ENCODE measurements at places on chromosomes 7 and 10.
A peak's percentile ranks its signal among the peaks of the same experiment; 100 is the strongest.

DNA sequence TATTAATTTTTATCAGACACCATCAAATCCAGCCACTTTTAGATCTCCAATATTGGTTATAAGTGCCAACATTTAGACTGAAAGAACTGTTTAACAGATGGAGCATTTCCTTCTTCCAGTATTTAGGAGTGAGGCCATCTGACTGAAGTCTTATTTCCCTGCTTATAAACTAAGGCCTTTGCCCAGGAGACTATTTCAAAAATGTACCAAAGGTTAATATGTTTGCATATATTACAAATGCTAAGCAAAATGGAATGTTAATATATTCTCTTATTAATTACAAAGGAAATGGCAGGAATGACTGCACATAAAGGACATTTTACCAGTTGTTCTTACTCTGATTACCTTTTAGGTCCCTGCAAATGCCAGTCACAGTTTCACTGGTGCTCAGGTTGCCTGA lies 238.9 kb upstream of the PLXNA4 start:
- no peak for DNase-seq

DNA sequence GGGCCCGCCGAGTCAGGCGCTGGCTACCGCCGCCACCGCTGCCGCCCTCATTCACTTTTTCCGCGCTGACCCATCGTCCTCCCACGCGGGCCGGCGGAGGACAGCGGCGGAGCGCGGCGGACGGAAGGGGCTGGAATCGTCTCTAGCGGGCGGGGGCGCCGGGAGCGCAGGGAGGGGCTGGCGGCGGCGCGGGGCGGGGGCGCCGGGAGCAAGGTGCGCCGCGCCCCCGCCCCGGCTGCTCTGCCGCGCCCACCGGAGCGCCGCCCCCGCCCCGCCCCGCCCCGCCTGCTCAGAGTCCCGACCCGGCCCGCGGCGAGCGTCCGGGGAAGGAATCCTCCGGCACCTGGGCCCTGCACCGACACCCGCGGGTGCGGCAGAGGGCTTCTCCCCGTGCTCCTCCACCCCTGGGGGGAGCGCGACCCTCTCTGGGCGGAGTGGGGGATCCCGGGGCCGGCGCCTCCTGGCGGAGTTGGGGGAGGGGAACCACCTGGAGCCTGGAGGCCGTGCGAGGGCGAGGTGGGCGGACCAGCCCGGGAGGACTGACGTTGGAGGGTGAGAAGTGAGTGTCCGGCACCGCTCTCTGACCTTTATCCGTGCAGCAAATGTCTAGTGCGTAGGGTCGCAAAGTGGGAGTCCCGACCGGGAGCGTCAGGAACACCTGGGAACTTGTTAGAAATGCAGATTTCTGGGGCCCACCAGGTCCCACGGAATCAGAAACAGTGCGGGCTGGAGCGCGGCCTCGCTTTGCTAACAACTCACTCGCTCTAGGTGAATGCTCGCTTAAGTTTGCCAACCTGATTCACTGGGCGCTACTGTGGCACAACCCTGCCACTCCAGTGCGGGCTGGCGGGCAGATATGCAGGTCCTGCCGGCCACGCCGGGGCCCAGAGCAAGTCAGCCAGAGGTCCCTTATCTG lies at the start of gene COBL:
Gene COBL (minus strand): TSS at position 144 of the 916 bp plus-strand sequence. CDS start 176 bp downstream, outside the sequence.
- no peak for DNase-seq

DNA sequence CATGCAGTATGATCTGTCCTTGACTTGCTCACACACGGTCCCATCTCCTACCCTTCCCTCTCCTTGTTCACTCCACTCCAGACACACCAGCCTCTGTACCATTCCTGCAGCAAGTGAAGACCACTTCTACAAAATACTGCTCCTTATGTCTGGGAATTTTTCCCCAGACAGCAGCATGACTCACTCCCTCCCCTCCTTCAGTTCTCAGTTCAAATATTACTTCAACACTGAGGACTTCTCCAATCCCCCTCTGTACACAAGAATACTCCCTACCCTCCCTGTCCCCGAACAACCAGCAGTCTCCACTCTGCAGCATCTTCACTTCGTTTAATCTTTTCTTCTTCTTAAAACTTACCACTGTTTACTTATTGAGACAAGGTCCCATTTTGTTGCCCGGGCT lies 474.0 kb downstream of the GPAM start:
- DNase-seq: no peak

DNA sequence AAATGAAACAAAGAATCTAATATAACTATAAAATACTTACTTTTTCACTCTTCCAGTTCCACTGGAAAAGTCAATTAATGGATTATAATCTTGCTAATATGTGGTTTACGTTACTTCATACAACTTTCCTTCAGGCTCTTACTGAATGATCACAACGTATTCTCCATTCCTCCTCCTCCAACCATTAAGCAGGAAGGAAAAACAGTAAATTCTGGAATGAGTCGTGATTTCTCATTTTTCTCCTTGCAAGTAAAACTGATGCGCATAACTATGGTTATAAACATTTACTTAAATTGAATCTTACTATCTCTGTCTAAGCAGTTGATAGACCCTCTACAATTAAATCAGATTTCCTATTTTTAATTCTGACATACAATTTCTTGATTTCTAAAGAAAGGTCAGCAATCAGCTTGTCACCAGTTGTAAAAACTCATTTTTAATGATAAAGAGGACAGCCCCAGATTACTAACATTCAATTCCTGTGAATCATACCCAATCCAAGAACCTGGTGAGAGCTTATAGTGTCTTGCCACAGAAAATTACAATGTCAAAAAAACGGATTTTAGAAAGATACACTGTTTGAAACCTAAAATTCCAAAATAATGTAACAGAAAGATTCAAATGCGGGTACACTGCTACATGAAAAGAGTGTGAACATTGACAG lies 64.3 kb downstream of the EZH2 start:
- no peak for DNase-seq

DNA sequence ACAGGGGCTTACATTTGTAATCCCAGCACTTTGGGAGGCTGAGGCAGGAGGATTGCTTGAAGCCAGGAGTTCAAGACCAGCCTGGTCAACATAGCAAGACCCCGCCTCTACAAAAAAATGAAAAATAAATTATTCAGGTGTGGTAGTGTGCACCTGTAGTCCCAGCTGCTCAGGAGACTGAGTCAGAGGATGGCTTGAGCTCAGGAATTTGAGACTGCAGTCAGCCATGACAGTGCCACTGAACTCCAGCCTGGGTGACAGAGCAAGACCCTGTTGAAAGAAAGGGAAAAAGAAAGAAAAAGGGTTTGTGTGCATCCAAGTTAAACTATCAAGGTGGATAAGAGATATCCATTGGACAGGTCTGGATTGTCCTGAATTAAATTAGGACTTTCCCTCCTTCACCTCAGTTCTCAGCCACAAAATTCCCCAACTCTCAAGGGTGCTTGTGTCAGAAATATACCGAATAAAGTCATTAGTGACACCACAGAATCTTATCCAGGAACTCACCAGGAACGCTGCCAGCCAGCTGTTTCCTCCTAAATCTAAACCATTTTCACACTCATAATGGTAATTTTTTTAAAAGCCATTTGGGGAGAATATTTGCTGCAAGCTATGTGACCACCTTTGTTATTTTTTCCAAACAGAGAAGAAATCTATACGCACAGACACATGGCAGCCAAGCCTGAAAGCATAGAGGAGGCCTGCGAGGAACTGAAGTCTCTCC lies 12.0 kb downstream of the AFAP1L2 start:
- DNase-seq: no peak

DNA sequence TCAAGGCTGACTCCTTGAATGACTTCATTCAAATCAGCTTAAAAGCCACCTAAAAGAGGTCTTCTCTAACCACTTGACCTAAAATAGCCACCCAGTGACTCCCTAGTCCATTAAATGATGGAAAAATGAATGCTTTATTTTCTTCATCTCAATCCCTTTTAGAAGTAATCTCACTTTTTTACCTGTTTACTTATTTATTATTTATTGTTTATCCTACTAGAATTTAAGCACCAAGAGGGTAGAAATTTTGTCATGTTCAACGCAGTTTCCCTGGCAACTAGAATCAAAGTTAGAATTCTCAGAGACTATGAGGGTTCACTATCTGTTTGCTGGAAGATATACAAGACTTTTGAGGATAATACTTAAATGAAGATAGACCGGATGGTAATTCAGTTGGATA lies at the start of gene LIPJ:
Gene LIPJ (plus strand): TSS at position 301 of the 400 bp plus-strand sequence. CDS start 3,926 bp downstream, outside the sequence.
- no peak for DNase-seq

DNA sequence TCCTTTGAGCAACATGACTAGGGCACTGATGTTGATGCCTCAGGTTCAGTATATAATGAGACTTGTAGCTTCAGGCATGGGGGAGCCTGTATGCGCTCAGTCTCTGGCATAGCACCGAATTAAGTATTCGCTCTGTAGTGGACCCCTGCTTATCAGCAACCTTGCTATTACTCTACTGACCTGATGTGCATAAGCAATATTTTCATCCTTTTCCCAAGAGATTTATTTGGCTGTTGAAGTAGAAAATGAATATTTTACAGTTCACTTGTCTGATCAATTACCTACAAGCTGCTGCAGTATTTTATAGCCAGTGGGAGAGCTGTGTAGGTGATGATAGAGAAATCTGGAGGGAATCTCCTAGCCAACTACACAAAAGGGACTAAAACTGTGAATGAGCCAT lies 781.6 kb upstream of the PHF14 start:
- DNase-seq: no peak

DNA sequence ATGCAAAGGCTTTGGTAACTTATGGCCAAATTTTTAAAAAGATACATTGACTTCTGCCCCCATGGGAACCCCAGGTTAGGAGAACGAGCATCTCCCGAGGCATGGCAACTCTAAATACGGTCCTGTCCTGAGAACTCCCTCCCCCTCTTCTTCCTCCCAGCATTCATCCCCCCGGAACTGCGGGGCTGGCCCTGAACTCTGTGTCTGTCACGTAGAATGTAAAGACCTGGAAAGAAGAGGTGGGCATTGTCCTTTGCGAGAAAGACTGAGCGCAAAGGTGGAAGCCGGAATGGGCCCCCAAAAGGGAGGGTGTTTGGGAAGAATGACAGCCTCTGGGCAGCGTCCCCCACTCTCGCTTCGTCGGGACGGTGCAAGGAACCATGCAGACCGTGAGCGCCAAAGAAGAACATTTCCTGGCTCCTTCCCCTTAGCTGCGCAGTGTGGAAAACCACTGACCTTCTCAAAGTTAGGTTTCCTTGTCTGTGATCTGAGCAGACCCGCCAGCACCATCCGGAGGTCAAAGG lies 21.0 kb downstream of the SHH start:
- no peak for DNase-seq

- DNase-seq: no peak
Observed at GRCh38 chr7:117766913-117767312, 106.3 kb downstream of the CTTNBP2 start.

- no peak for DNase-seq
Observed at GRCh38 chr10:108631332-108631731, 1292.0 kb downstream of the XPNPEP1 start.

- no peak for DNase-seq
Observed at GRCh38 chr10:76436981-76437380, 1005.6 kb downstream of the LRMDA start.

- peak; percentile 2 for DNase-seq
Observed at GRCh38 chr10:4770801-4771553, 55.0 kb upstream of the AKR1E2 start.

GRCh38 chr7:30349170-30349569 lies 64.8 kb downstream of the ZNRF2 start:
- DNase-seq: no peak

GRCh38 chr7:20153567-20153966 lies 63.6 kb downstream of the MACC1 start:
- DNase-seq: no peak

DNA sequence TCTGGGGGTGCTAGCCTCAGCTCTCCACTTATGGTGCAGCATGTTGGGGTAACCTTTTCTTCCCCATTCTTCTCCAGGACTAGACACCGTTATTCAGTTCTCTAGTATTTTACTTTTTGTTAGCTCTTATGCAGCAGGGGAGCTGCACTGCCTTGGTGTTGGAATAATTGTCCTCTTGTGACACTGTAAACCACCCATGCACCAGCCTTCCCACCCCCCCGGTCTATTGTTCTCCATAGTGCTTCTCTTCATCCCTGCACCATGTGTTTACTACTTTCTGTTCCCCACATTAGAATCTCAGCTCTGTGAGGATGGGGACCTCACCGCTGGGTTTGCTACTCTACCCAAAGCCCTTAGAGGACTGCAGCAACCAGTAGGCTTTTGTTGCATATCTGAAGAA lies 230.7 kb downstream of the RPS24 start:
- DNase-seq: no peak

GRCh38 chr10:58465629-58466028 lies 47.0 kb upstream of the BICC1 start:
- DNase-seq: no peak

DNA sequence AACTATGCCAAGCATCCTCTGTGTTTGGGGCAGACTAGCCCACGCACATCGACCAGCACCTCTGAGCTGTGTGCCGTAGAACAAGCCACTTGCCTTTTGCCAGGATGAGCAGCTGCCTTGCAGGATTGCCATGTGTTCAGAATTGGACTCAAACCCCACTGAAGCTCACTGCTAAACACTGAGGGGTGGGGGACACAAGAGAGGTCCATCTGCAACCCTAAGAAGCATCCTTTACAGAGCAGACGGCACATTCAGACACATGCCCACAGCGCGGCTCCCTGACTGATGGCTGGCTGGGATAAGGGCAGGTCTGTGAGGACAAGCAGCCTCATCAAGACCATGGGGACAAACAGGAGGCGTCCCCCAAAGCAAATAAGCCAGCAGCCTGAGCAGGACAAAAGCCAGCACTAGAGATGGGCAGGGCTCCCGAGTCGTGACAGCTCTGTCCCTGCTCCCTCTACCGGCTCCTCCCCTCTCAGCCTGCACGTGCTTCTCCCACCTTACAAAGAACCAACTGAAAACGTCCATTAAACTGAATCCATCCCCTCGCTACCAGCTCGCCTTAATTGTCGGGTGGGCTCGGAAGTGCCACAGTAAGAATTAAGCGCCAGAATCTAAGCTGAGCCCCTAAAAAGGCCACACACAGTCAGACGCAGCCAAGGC lies 114.2 kb downstream of the PRKAG2 start:
- DNase-seq: no peak

DNA sequence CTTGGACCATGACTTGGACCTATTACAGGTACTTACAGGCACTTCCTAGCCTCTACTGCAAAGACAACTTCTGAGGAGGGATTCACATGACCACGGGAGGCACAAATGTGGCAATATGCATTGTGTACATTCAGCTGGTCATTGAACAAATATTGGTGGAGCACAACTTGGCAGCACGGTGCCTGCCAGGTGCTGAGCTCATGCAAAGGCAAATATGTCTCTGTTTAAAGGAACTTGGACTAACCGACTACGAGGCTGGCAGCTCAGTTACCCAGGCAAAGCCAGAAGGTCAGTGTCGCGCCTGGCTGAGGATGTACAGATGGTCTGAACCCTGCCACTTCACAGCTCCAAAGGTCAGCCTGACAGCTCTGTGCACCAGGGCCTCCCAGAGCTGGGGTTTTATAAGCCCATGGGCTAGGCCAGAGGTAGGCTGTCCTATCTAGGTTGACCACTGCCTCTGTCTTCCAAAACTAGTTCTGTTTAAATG lies 6.1 kb downstream of the DENND11 start:
- no peak for DNase-seq

- no peak for DNase-seq
Observed at GRCh38 chr7:15284396-15284795, 277.4 kb downstream of the AGMO start.

GRCh38 chr10:69630651-69631400 lies 779 bp downstream of the FAM241B start:
- no peak for DNase-seq

GRCh38 chr10:88232029-88232895 lies 350.9 kb downstream of the RNLS start:
- DNase-seq: no peak

- DNase-seq: no peak
Observed at GRCh38 chr10:75099952-75100763, 11.3 kb upstream of the SAMD8 start.

All from NCI-H1105 (cell line).